ENCODE measurements at places on chromosomes 2 and 18. TPM values are rescaled to one million over a fixed set of nuclear protein-coding genes. Genes with fewer than 3 reads are reported as not detected.

POLR1B gene
- polyA plus RNA-seq: 18.4 TPM

UGT1A8 gene
- polyA plus RNA-seq: not detected

PAX8 gene
- 12.4 TPM for polyA plus RNA-seq

LRRTM4 gene
- polyA plus RNA-seq: 0.90 TPM

NEB gene
- polyA plus RNA-seq: 9.7 TPM

KCNJ13 gene
- 12.0 TPM for polyA plus RNA-seq

PDE11A gene
- 0.39 TPM for polyA plus RNA-seq

PRKAG3 gene
- polyA plus RNA-seq: not detected

TTC32 gene
- polyA plus RNA-seq: 34.6 TPM

ST8SIA5 gene
- polyA plus RNA-seq: 0.43 TPM

DNA sequence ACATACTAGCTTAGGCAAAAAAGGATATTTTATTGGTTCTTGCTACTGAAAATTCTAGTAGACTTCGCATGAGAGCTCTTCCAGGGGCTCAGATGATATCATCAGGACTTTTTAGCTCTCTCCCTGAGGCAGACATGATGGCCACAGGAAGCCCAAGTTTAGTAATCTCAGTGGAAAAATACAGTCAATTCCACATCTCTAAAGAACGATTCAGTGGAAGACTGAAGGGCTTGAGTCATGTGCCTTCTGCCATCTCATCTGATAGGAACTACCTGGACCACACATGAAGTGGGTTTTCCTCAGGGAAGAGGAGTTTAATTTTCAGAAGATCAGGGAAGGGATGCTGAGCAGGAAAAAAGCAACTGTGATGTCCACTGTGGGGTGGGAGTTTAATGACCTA, 117.3 kb downstream of the TTC27 start:
- no peak for DNase-seq
- no peak overlapping the region for H3K4me3 ChIP-seq
- H3K27me3 ChIP-seq: no peaks in the 10 kb centered on the region
- H3K4me1 ChIP-seq: no peaks in the 10 kb centered on the region
- no peaks in the 10 kb centered on the region for H3K36me3 ChIP-seq

DNA sequence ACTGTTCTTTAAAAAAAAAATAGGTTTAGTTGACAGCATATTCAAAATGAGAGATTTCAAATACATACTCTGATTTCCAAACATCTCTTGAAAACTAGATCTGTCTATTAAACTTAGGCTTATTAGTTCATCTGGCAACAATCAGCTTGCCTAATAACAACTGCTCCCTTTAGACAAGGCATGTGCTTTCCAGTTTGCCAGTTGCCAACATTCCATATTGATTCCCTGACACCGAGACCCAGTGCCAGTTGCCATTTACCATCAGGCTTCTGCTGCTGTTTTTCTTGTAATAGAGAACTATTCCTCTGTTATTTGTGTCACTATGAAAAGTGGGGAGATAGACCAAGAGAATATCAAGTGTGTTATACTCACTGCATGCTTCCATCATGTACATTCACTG, 256.0 kb downstream of the C1D start:
- H3K4me1 ChIP-seq: no peaks in the 10 kb centered on the region
- no peaks in the 10 kb centered on the region for H3K36me3 ChIP-seq
- no peak for DNase-seq
- H3K4me3 ChIP-seq: no peak overlapping the region

DNA sequence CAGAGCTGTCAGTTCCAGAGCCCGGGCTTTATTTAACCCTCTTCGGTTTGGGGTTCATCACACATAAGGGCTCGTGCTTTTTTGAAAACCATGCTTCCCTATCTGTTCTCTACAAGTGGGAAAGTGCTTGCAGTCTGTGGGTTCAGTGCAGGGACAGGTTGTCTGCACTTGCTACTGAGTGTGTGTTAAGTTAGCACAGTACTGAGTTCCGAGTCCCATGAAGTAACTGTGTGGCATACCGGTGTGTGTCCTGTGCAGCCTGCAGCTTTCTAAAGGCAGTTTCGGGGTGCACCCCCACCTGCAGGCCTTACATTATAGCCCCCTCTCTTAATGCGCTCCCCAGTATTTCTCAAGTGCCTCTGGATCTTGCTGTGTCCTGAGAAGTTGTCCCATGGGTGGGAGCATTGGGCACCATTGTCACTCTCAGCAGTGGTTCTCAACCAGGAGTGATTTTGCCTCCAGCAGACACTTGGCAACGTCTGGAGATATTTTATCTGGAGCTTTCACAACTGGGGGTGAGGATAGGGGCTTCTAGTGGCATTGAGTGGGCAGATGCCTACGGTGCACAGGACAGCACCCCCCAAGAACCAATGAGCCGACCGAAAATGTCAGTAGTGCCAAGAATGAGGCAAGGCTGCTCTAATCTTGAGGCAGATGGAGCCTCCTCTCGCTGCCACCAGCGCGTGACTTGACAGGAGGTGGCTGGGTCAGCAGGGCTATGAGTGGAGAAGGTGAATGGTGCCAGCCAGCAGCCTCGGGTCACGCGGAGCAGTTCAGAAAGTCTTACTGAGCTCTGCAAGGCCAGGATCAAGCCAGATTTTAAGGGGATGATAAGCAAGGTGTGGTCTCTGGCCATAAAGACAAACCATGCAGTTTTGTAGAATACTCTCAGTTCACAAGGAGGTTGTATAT, 152.2 kb downstream of the SMAD7 start:
- H3K36me3 ChIP-seq: no peaks in the 10 kb centered on the region
- no peak for DNase-seq
- H3K27me3 ChIP-seq: no peaks in the 10 kb centered on the region
- no peaks in the 10 kb centered on the region for H3K4me1 ChIP-seq

- H3K36me3 ChIP-seq: no peaks in the 10 kb centered on the region
- H3K27me3 ChIP-seq: no peaks in the 10 kb centered on the region
- no peak for DNase-seq
- H3K27ac ChIP-seq: no peak overlapping the region
These were observed 272.4 kb downstream of the AGAP1 start for GRCh38 chr2:235766278-235766677.

- H3K27ac ChIP-seq: no peak overlapping the region
- DNase-seq: no peak
- no peak overlapping the region for H3K4me3 ChIP-seq
- H3K4me1 ChIP-seq: no peaks in the 10 kb centered on the region
These were observed 58.1 kb downstream of the AGAP1 start for GRCh38 chr2:235551965-235552364.

DNA sequence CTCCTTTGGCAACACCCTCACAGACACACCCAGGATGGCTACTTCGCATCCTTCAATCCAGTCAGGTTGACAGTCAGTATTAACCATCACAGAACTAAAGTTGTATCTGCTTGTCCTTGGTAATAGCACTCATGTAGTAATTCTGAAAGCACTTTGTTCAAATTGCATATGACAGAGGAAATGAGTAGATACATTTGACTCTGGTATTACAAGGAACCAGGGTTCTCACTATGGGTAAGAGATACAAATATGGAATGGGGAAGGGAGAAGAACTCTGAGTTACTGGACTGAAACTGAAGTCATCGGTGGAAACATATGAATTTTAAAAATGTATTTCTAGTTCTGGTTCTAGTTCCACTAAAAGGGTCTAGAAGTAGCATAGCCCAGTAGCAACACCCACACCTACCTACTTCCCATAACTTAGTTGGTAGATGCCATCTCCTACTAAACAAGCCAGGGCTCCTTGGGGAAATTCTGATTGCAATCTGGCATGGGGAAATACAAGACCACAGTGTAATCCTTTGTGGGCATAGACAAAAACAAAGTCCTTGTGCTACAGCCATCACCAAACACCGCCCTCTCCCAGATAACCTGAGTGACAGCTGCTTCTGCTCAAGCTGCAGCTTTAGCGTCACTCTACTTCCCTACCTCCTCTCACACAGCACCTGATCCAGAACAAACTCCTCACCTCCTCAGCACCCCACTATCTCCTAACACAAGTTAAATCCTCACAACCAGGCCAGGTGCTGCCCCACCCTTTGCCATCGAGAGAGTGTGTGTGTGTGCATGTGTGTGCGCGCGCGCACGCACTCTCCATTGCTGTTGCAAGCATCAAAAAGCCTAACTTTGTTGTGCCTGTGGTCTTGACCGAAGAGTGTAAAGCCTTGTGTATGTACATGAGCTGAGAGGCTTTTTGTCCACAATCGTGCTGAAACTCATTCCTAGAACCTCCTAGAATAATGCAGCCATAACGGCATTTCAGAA, 31.4 kb upstream of the CD226 start:
- no peak overlapping the region for H3K4me3 ChIP-seq
- H3K27me3 ChIP-seq: no peaks in the 10 kb centered on the region
- H3K36me3 ChIP-seq: no peaks in the 10 kb centered on the region
- DNase-seq: no peak

DNA sequence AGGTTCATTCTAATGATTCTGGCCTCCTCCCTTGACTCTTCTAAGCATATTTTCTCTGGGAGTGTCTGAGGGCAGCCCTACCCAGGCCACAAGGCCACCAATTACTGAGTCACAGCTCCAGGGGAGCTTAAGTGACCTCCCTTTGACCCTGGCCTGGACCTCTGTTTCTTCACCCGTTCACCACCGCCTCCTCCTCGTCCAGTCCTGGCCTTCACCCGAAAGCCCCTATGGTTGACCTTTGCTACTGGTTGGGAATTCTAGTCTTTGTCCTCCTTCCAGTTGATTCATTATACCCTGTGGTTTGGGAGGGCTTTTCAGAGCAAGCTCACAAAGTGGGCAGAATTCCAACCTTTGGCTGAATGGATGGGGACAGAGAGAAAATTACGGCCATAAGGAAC, 72.6 kb downstream of the NRP2 start:
- peaks cover 21% of the 10 kb centered on the region for H3K36me3 ChIP-seq
- H3K27me3 ChIP-seq: no peaks in the 10 kb centered on the region
- peak overlapping the region; percentile 30 for H3K27ac ChIP-seq
- H3K4me3 ChIP-seq: no peak overlapping the region

GRCh38 chr2:120802867-120803484, 67.3 kb downstream of the GLI2 start:
- DNase-seq: no peak
- no peaks in the 10 kb centered on the region for H3K4me1 ChIP-seq
- no peaks in the 10 kb centered on the region for H3K27me3 ChIP-seq
- no peak overlapping the region for H3K27ac ChIP-seq
- H3K4me3 ChIP-seq: no peak overlapping the region
- H3K36me3 ChIP-seq: no peaks in the 10 kb centered on the region

GRCh38 chr2:114368705-114369104, 73.7 kb upstream of the DPP10 start:
- no peaks in the 10 kb centered on the region for H3K27me3 ChIP-seq
- DNase-seq: no peak
- no peaks in the 10 kb centered on the region for H3K36me3 ChIP-seq
- H3K27ac ChIP-seq: no peak overlapping the region
- H3K4me3 ChIP-seq: no peak overlapping the region

- no peaks in the 10 kb centered on the region for H3K27me3 ChIP-seq
- no peak for DNase-seq
- H3K27ac ChIP-seq: no peak overlapping the region
- no peaks in the 10 kb centered on the region for H3K36me3 ChIP-seq
These were observed 32.4 kb downstream of the AP1S3 start for GRCh38 chr2:223805008-223805407.

DNA sequence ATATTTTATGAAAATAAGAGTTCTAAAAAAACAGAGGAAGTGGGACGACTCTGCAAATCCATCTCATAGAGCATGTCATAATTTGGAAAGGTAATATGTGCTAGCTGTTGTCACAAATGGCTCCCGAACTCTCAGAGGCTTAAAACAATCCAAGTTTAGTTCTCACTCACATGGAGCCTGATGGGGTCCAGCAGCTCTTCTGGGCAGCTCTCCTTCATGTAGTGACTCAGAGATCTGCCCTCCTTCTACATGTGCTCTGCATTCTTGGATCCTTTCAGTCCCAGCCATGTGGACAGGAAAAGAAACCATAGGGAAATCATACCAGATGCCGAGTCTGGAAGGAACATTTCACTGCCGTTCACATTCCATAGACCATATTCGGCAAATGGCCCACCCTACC, 180.1 kb upstream of the APCDD1 start:
- no peak for DNase-seq
- no peak overlapping the region for H3K4me3 ChIP-seq
- no peak overlapping the region for H3K27ac ChIP-seq

DNA sequence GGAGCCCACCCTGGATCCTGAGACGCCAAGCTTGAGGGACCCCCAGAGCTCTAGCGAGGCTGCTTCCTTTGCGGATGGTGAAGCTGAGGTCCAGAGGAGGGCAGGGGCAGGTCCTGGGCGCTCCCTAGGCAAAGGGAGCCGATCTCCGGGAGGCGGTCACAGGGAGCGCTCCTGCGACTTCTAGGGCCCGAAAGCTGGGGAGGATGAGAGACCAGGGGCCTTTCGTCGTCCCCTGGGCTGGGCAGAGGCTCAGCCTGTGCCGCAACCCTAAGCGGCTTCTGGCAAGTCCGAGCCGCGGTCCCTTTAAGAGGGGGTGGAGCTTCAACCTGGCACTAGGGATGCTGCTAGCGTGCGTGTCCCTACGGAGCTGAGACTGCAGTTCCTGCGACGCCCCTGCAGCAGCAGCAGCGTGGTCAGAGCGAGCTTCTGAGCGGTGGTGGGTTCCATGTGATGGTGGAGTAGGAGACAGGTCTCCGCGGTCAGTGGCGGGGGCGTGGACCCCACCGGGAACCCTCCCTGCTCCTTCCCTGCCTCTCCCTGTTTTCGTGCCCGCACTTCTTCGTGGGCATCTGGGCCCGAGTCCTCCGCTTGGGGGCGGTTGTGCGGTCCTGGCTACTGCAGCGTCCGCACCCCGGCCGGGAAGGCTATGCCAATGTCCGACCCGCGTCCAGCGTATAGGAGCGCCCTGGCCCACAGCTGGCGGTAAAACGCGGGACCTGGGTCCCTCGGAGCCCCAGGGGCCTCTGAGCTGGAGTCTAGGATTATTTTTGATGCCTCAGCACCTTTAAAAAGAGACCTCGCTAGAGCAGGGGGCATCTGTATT, 154.6 kb downstream of the CCDC74A start:
- peak overlapping the region; percentile 79 for H3K27ac ChIP-seq
- no peaks in the 10 kb centered on the region for H3K27me3 ChIP-seq
- H3K36me3 ChIP-seq: no peaks in the 10 kb centered on the region
- peak overlapping the region; percentile 52 for H3K4me3 ChIP-seq

GRCh38 chr18:12336887-12337286, 28.8 kb downstream of the TUBB6 start:
- no peaks in the 10 kb centered on the region for H3K27me3 ChIP-seq
- no peak for DNase-seq
- H3K36me3 ChIP-seq: no peaks in the 10 kb centered on the region
- H3K27ac ChIP-seq: no peak overlapping the region
- H3K4me3 ChIP-seq: no peak overlapping the region

GRCh38 chr2:29443151-29443550, 327.9 kb downstream of the CLIP4 start:
- no peaks in the 10 kb centered on the region for H3K36me3 ChIP-seq

DNA sequence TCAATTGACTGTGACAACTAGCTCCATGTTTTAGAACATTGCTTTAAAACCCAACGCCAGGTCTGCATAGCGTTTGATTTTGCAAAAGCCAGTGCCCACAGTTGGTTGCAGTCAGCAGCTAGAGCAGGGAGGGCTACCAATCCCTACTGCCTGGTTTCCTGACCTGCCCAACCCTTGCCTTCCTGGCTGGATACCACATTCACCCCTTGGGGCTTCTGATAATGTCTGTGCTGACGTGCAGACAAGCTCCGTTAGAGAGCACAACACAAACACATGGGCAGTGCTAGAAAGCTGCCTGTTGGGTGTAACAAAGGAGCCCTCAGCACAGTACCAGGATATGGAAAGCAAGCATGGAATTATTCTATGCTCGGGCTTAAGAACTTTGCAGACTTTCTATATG, 71.4 kb upstream of the THSD7B start:
- no peak overlapping the region for H3K4me3 ChIP-seq
- H3K36me3 ChIP-seq: no peaks in the 10 kb centered on the region
- no peak overlapping the region for H3K27ac ChIP-seq
